ENCODE measurements at places on chromosomes 3 and 15.

DNA sequence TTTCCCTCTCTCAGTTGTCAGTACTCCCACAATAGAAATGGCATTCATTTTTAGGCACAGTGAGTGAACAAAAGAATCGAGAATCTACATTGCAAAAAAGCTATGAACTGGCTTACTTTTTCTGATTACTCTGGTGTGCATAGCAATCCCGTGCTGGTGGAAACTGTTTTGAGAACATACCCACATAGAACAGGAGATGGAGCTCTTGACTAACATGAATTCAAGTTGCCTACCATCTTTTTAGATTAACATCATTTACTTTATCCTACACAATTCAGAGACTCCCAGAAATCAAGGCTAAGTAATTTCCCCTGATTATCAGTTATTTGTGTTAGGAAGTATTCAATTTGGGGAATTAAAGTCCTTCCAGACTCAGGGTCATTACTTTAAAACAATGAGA is 326.6 kb downstream of the ARPP21 start:
- no peak for DNase-seq

- DNase-seq: no peak
Observed at GRCh38 chr3:70744536-70744935, 432.1 kb upstream of the MDFIC2 start.

GRCh38 chr15:95761501-95762165 is 568.9 kb upstream of the NR2F2 start:
- no peak for DNase-seq

DNA sequence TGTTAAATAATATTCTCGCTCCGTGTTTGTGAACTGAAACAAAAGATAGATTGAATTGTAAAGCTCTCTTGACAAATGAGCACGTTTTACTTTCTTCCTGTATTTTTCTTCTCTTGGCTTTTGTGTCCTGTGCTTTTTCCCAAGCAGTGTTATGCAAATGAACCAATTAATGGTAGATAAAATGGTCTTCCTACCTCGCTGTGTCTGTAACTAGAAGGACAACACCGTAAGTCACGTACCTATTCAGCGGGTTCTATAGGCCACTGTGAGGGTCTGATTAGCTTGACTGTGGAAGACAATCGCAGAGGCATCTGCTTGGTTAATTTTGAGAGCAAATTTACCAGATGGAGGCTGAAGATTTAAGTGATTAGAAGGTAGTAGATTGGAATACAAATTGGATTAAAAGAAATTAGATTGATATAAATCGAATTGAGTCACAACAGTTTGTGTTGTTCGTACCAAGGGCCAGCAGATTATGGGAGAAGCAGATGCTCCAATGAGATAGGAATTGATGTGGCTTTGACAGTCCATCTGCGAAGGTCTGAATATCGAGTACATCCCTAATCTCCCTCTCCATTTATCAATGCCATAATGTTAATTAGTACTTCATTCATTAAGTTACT is 40.2 kb downstream of the ROBO2 start:
- DNase-seq: no peak

- DNase-seq: no peak
Observed at GRCh38 chr3:98460220-98460619, 2.8 kb upstream of the OR5K1 start.

DNA sequence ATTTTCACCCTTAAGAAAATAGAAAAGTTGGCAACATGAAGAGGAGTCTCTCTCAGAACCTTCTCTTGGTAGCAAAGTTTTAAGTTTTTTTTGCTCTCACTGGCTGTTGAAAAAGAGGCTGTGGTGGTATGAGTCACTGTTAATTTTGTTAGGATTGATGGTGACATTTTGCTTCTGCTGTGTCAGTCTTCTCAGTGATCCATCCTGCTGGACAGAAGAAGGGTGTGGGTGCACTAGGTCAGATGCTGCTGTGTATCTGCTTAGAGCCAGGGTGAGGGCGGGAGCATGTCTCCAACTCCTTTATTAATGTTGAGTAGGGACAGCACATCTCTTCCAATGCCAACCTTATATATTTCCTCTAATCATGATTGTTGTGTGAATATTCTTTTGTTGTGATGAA is 369.5 kb downstream of the FEZF2 start:
- DNase-seq: no peak

DNA sequence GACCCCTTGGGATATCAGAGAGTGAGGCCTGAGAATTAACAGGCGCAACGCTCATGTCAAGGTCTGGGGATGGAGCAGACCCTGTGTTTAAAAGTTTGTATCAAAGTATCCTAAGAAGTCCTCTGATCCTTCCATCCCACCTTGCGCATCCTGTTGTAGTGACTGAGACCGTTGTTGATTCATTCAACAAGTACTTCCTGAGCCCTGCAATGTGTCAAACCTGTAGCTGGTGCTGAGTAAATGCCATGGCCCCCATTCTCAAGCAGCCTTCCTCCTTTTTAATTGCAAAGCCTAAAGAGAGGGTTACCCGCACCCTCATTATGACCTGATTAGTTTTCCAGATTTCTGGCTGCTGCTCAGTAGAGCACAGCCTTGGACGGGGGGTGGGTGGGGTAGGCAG is 46.4 kb downstream of the RPLP1 start:
- no peak for DNase-seq

DNA sequence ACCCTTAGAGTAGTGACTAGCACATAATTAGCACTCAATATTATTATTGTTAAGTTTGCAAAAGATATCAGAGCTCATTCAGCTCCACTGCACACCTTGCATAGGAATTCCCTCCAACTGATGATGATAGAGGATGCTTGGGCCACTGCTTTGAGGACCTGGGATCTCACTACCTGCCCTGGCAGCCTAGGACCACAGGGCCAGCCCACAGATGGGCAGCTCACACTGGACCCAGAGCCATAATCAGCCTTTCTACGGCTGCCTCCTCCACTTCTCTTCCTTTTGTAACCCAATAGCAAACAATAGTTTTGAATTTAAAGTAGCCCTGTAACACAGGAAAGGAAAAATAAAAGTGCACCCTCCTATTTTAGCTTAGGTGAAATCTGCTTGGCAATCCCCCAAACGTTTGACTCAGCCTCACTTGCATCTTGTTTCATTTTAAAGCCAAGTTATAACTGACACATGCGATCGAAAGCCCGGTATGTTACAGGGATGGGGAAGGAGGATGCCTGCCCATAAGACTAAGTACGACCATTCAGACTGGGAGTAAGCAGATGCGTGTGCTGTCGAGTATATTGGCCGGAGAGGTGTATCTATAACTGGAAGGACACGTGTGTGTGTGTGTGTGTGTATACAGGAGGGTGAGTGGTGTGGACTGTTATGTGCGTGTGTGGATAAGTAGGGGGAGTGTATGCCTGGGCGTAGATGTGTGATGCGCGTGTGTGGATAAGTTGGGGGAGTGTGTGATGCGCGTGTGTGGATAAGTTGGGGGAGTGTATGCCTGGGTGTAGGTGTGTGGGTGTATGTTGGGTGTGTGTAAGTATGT is 65.9 kb downstream of the CPN2 start:
- no peak for DNase-seq

DNA sequence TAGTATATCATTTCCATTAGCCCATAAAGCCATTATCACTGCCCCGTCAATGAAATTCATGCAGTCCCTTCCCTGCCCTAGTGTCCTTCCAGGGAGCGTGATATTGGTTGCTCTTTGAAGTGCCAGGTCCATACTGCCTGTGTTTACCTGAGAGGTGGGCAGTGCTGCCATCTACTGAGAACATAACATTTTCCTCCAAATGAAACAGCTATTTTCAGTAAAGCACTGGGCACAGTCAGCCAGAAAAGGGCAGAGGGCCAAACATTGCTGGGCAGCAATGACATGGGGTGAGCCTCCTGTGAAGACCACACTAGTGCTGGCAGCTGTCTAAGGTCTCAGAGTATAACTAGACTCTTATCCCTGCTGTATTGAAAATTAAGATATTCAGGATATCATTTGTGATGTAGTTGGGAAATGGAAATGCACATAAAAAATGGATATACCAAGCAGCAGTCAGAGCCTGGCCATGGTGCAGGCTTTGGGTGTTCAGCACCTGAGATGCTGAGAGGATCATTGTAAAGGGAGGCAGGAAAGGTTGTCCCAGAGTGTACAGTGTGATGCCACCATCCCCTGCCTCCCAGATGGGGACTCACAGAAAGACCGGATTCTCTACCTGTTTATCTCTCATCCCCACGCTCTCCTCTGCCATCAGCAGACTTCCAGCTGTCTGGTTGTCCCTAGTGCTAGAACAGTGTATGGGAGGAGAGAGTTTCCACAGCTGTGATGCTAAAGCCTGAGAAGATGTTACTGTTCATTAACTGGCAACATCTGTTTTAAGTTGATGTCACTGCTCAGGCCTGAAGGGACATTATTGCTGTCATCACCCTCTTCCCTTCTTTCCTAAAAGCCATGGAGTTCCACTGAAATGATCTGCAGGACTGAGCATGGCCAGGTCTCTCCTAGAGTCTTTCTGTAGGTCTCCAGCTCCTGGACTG is 108.8 kb downstream of the ARNT2 start:
- no peak for DNase-seq

GRCh38 chr15:67732671-67733374 is 92.5 kb upstream of the SKOR1 start:
- no peak for DNase-seq

DNA sequence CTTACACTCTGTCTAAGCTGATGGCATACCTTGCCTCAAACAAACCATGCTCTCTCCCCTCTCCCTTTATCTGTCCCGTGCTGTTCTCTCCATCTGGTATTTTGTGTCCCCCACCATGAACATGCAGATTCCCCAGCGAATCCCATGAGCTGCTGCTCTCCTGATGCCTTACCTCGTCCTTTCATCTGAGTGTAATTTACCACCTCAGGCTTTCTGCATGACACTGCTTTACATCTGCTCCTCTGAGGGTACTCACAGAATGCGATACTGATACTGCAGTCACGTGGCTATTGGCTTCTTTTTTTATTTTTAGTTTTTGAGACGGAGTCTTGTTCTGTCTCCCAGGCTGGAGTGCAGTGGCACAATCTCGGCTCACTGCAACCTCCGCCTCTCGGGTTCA is 341.7 kb downstream of the PTPRG start:
- DNase-seq: no peak

DNA sequence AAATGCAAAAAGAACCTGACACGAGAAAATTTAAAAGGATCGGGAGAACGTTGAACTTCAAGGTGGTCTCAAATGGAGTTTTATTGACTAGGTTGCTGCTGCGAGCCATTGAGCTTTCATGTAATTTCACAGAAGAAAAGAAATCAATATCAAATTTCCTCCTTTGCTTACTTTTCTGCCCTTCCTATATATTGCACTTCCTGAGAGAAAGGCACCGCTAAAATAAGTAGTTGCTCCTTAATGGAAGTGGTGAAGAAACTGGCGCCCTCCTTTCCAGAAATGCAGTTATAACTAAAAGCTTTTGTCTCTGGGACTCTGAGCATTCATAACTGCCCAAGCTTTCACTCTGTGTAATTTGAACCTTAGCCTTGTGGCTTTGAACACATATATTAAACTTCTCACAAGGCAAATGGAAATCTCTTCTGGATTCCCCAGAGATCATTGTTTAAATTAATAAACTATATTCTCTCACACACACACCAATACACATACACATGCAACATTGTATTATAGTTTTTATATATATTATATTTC is 13.4 kb downstream of the EID1 start:
- no peak for DNase-seq

GRCh38 chr15:69675731-69676130 is 223.1 kb downstream of the RPLP1 start:
- no peak for DNase-seq

DNA sequence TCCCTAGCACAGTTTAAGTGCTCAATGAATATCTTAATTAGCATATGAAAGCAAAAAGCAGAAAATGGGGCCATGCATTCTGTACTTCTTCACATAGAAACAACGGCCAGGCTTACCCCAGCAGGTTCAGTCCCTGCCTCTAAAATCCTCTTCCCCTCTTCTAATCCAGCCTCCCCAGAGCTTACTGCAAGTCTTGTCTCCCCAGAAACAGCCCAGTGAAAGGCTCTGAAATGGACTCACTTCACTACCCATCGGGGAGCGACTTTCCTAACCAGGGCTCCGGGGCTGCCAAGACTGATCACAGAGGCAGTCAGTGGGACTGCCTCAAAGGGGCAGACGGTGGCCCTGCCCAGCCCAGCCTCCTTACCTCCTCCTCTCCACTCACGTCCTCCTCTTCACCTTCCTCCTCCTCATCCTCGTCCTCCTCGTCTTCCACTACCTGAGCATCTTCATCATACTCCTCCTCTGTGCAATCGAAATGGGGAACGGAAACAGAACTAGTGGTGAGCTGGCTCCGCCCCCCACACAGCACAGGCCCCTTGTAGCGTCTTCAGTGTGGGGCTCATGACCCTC is 38.0 kb downstream of the ANP32A start:
- DNase-seq: no peak

DNA sequence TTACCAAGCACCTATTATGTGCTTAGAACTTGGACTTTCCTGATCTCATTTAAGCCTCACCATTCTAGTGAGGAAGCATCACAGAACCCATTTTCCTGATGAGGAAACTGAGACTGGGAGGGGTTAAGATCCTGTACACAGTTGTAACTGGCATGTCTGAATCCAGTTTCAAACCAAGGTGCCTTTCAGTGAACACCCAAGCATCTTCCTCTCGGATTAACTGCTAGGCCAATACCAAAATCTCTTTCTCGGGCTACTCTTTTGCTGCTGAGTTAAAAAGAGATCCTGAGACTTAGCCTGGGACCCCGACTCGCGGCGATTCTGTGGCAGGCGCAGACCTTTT is 578 bp upstream of the CEMIP start:
- no peak for DNase-seq
